ENCODE measurements at places on chromosomes 7 and 10.

- no peak for DNase-seq
Measured at GRCh38 chr7:128404886-128405470, 4.8 kb downstream of the IMPDH1 start.

GRCh38 chr7:73681031-73681430 is 2.2 kb downstream of the DNAJC30 start:
- no peak for DNase-seq

DNA sequence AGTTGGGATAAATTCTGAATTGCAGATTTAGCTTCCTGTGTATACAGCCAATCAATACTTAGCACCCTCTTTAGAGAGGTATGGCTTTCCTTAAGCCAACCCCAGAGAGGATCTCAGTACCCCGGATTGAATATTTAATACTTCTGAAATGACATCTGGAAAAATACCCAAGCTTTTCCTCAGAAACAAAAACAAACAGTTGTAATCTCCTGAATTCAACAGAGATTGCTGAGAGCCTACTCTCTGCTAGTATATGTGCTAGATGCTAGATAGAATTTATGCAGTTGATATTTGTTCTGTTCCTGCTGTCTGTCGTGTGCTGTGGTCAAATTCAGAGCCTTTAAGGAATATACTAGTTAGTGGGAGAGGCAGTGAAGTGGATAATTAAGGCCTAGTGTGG is 21.1 kb downstream of the STARD3NL start:
- DNase-seq = no peak

- DNase-seq = no peak
Measured at GRCh38 chr7:8015100-8015745, 46.6 kb downstream of the GLCCI1 start.

DNA sequence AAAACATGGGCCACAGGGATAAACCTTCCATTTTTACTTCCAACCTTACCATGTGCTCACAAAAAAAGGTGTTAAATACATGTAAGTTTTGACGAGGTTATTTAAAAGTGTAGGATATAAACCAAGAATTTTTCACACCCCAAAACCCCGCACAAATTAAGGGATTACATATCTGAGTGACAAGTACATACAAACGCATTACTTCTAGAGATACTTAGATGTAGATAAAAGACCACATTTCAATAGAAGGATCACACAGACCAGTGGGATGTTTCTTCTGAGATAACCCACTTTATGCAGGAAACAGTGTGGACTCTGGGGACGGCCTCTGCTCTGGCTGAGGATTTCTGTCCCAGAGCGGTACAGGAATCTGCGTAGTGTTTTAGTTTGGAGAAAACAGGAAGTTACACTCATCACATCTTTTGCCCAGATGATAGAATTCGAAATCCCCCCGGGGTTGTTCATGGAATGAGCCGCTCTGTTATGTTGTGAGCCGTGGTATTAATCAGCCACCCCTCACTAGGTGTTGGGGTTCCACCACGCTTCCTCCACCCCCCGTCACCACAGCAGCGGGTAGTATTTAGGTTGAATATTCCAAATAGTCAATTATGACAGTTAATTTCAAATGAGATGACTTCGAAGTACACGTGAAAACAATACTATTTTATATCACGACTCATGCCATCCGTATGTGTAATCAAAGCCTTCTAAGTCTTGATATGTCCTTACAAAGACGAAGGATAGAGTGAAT is 1.3 kb upstream of the CUL1 start:
- no peak for DNase-seq

DNA sequence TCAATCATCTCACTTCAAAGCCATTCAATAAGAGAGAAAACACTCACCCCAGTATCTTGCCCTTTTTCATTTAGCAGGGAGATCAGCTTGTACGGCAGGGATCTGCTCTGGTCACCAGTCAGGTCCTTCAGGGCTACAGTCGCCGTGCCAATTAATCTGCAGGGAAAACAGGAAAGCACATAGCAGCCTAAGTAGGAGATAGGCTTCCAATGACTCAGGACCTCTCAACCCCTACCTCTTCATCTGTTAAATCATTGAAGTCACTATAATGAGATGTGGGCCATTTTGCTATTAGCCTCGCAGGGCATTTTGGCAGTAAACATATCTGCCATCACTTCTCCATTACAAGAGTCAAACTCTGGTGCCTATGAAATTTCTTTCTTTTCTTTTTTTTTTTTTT is 50.8 kb downstream of the MYOF start:
- no peak for DNase-seq

DNA sequence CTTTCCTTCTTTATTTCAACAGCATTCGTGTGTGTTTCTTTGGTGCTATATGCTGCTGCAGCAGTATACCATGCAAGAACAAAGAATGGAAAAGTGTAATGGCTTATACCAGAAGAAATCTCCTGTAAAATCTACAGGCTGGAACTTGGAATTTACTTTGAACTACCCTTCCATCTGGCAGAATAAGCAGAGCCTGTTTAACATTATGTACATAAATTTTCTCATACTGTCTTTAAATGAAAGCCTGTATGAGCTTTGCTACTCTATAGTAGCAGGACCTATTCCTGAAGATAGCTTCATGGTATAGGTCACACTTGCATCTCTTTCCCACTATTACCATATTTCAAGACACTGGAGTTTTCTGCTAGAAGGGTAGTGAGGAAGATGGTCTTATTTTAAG is 522.1 kb upstream of the GHITM start:
- DNase-seq = no peak

DNA sequence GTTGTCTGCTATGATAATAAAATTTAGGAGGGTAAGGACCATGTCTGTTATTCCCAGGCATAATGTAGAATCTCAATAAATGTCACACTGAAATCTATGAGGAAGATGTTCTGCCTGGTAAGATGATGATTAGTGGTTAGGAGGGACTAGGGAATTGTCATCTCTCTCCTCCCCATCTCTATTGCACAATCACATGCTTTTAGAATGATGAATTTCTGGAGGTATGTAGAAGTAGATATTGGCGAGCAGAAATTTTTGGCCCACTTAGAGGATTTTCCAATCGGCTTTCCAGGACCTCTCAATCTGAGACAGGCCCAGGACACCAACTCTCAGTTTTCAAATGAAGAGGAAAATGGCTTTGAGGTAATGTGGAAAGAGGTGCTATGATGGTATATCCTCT is 2.0 kb upstream of the PITX3 start:
- DNase-seq = no peak

GRCh38 chr10:115980470-115980869 is 292.5 kb downstream of the GFRA1 start:
- no peak for DNase-seq

DNA sequence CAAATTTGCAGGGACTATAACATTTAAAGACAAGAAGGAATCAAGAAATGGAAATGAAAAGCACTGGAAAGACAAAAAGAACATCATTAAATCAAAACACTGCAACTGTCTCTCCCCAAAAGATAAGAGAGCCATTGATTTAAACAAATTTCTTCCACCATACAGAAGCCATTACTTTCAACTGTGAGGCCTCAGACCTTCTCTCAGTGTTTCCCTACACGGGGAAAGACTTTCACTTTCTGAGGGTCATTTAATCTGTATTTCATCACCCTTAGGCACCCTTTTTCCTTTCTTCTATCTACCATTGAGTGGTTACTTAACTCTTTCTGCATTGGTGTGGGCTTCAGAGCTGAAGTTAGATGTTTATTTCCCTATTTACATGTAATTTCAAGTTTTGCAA is 47.5 kb downstream of the CCDC172 start:
- no peak for DNase-seq

DNA sequence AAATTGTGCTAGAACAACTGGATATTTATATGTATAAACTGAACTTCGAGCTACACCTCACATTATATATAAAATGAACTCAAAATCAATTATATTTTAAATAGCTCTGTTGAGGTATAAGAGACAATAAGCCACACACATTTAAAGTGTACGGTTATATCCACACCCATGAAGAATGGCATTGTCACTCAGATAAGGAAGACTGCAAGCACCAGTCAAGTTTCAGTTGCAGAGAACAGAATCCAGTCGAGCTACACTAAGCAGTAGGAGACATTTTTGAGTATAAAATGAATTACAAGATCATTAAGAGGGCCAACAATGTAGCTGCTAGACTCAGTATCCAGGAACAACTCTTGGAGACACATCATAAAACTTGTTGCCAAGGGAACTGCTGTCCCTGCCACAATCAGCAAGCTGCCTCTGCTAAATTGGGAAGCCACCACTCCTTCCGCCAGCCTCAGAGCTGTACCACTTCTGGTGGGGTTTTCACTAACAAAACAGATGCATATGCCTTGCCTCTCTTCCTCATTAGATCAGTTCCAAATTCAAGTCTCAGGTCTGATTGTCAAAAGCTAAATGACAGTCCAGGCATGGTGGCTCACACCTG is 19.6 kb upstream of the GPNMB start:
- DNase-seq = no peak

GRCh38 chr7:20602306-20602705 is 13.2 kb upstream of the ABCB5 start:
- DNase-seq = no peak

DNA sequence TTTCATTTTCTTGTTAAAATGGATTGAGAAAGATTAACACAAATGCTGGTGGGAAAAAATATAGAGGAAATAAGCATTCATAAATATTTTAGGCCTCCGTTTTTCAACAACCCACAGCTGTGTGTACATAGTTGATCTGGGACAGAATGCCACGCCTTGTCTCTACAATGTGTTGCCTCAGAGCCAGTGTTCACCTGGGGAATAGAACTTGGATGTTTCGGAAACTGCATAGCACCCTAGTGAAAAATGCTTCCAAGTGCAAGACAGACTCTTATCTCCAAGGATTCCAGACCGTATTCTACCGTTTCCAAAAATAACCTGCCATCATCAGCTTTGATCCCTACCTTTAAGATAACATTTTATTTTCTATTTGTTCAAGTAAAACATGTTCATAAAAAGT is 260.9 kb downstream of the SDK1 start:
- DNase-seq = no peak

GRCh38 chr10:80188713-80189112 is 16.6 kb downstream of the ANXA11 start:
- no peak for DNase-seq
